ENCODE measurements at places on chromosomes 2 and 18. TPM values are rescaled to one million over a fixed set of nuclear protein-coding genes. Genes with fewer than 3 reads are reported as not detected.

DNA sequence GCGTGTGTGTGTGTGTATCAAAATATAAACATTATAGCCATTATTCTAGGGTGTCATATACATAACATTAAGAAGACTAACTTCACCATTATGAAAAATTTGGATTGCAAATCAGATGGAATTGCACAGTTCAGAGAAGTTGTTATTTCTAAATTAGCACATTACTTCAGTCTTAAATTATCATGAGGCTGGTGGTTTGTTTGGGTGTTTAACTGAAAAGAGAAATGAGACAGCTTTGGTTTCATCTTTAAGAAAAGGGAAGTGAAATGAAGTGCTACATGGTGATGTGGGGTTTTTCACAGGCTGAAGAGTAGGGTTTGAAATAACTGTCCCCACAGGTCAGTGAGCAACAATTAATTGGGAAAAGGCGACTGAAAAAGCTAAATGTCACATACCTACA is 161.2 kb upstream of the XIRP2 start:
- no peak overlapping the region for H3K27ac ChIP-seq
- H3K36me3 ChIP-seq: no peaks in the 10 kb centered on the region
- H3K27me3 ChIP-seq: no peaks in the 10 kb centered on the region
- H3K4me3 ChIP-seq: no peak overlapping the region
- DNase-seq: no peak
- H3K4me1 ChIP-seq: no peaks in the 10 kb centered on the region

DNA sequence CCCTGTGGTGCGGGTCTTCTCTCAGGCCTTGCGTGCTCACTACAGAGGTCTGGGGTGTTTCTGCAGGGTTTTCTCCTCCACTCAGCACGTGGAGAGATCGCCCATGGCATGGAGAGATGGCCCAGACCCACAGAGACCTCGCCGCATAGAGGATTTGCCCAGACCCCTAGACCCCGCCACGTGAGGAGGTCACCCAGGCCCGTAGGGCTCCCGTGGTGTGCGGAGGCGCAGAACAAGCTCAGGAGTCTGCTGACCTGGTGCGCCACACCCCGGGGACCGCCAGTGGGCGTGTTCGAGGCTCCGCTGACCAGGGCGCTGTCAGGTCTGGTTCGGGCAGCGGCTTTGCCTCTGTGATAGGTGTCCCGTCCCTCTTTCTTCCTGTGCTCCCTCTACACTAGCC is 64.5 kb downstream of the ADI1 start:
- no peak for DNase-seq
- no peak overlapping the region for H3K4me3 ChIP-seq
- no peaks in the 10 kb centered on the region for H3K4me1 ChIP-seq
- peaks cover 4% of the 10 kb centered on the region for H3K36me3 ChIP-seq
- H3K27ac ChIP-seq: no peak overlapping the region

- H3K4me1 ChIP-seq: no peaks in the 10 kb centered on the region
- DNase-seq: no peak
- H3K27me3 ChIP-seq: no peaks in the 10 kb centered on the region
- H3K4me3 ChIP-seq: no peak overlapping the region
- no peak overlapping the region for H3K27ac ChIP-seq
- no peaks in the 10 kb centered on the region for H3K36me3 ChIP-seq
Measured at GRCh38 chr2:197239434-197239833, 71.1 kb downstream of the ANKRD44 start.

PDK1 gene
- 16.8 TPM for total RNA-seq

GRCh38 chr2:231188506-231189170 is 9.8 kb upstream of the ARMC9 start:
- H3K27ac ChIP-seq: no peak overlapping the region
- H3K36me3 ChIP-seq: no peaks in the 10 kb centered on the region
- no peak overlapping the region for H3K4me3 ChIP-seq
- peaks cover 8% of the 10 kb centered on the region for H3K4me1 ChIP-seq
- DNase-seq: no peak

SH3RF3 gene
- 0.29 TPM for total RNA-seq

- H3K27ac ChIP-seq: no peak overlapping the region
- no peak overlapping the region for H3K4me3 ChIP-seq
- H3K27me3 ChIP-seq: no peaks in the 10 kb centered on the region
- no peak for DNase-seq
- peaks cover 13% of the 10 kb centered on the region for H3K36me3 ChIP-seq
Measured at GRCh38 chr2:159150280-159150746, 136.2 kb downstream of the WDSUB1 start.

GRCh38 chr2:216992056-216992675 is 132.3 kb upstream of the TNP1 start:
- H3K27me3 ChIP-seq: no peaks in the 10 kb centered on the region
- DNase-seq: no peak
- H3K27ac ChIP-seq: no peak overlapping the region
- H3K4me3 ChIP-seq: no peak overlapping the region

GRCh38 chr2:35339211-35339610 is 1016.4 kb upstream of the CRIM1 start:
- DNase-seq: no peak
- no peaks in the 10 kb centered on the region for H3K4me1 ChIP-seq
- H3K27me3 ChIP-seq: no peaks in the 10 kb centered on the region

BBS5 gene
- total RNA-seq: 3.9 TPM

GRCh38 chr18:48490641-48491293 is 48.1 kb upstream of the CTIF start:
- H3K27me3 ChIP-seq: no peaks in the 10 kb centered on the region
- H3K36me3 ChIP-seq: peaks cover 8% of the 10 kb centered on the region
- peaks cover 60% of the 10 kb centered on the region for H3K4me1 ChIP-seq
- no peak overlapping the region for H3K27ac ChIP-seq
- H3K4me3 ChIP-seq: no peak overlapping the region

ZNF892 gene
- 6.2 TPM for total RNA-seq

OSBPL6 gene
- total RNA-seq: 2.3 TPM

SERPINE2 gene
- 39.7 TPM for total RNA-seq

TMEM198 gene
- total RNA-seq: 5.9 TPM

DNA sequence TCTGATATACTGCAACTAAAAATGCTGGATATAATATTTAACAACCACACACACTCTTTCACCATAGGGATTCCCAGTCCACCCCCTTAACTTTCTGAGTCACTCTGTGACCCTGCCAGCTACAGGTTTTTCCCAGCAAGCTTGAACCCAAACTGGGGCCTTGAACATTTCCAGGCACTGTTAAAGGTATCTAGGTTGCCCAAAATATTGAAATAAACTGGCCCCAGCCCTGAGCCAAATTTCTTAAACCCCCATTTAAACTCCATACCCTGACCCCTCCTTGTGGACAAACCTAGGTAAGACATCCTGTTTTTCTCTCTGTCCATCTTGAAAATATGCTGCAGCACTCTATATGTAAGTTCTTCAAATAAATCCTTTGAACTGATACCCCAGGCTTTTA is 19.7 kb upstream of the DCTN1 start:
- no peaks in the 10 kb centered on the region for H3K36me3 ChIP-seq
- H3K4me1 ChIP-seq: no peaks in the 10 kb centered on the region
- no peak for DNase-seq
- H3K27me3 ChIP-seq: no peaks in the 10 kb centered on the region

DNA sequence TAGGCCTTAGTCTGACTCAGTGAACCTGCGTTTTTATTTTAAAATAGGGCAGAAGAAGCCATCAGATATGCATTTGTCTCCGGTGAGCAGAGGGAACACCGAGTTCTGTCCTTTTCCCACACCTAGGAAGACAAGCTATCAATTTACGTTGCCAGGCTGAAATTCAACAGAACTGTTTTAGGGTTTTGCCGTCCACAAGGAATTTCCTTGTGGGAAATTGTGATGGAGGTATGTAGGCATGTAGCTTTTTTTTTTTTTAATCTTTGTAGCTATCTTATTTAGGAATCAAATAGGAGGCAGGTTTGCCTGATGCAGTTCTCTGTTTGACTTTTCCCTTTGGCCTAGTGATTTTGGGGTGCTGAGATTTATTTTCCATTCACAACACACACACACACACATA is 62.0 kb upstream of the ASAP2 start:
- DNase-seq: no peak
- H3K36me3 ChIP-seq: peaks cover 13% of the 10 kb centered on the region
- H3K27ac ChIP-seq: peak overlapping the region; percentile 12
- H3K27me3 ChIP-seq: no peaks in the 10 kb centered on the region

GRCh38 chr2:127332335-127332734 is 38.4 kb upstream of the ERCC3 start:
- H3K4me1 ChIP-seq: no peaks in the 10 kb centered on the region
- H3K4me3 ChIP-seq: no peak overlapping the region
- H3K27me3 ChIP-seq: no peaks in the 10 kb centered on the region
- peaks cover 10% of the 10 kb centered on the region for H3K36me3 ChIP-seq
- H3K27ac ChIP-seq: no peak overlapping the region

- H3K27me3 ChIP-seq: peaks cover 14% of the 10 kb centered on the region
- H3K36me3 ChIP-seq: peaks cover 16% of the 10 kb centered on the region
- no peak overlapping the region for H3K27ac ChIP-seq
- H3K4me3 ChIP-seq: no peak overlapping the region
- peaks cover 8% of the 10 kb centered on the region for H3K4me1 ChIP-seq
- DNase-seq: no peak
Measured at GRCh38 chr2:42795275-42795674, 2.9 kb upstream of the HAAO start.

Data from Calu3 (cell line).